ENCODE measurements at places on chromosomes 7 and 10.
A peak's percentile ranks its signal among the peaks of the same experiment; 100 is the strongest.

DNA sequence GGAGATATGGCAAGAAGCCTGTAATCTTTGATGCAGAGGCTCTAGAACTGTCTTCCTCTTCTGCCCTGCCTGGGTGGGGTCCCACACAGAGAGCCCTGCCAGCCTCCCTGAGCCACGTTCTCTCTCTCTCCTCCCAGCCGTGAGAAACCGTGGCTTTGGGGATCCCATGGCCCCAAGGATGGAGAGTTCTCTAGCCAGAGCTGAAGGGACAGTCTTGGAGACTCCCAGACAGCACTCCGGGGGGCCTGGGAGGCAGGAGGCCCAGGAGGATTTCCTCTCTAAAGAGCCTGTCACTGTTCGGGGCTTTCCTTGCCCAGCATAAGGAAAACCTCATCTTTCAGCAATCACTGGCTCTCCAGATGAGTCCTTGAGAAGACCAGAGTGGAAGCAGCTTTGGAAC is 227.1 kb downstream of the ARHGAP12 start:
- no peak for DNase-seq

DNA sequence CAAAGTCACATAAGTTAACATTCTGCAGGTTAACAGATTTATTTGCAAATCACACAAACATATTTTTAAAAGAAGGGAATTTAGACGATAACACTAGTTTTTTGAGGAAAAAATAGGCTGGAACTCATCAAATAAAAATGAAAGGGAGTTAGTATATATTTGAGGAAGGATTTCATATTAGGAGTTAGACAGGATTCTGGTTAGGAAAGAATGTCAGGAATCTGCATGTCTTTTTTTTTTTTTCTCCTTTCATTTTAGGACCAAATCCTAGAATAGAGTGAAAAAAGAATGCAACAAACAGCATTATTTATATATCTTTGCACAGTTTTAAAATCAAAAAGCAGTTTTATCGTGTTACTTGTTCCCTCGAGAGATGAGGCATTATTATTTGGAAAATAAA is 8.9 kb upstream of the TRDMT1 start:
- no peak for DNase-seq

DNA sequence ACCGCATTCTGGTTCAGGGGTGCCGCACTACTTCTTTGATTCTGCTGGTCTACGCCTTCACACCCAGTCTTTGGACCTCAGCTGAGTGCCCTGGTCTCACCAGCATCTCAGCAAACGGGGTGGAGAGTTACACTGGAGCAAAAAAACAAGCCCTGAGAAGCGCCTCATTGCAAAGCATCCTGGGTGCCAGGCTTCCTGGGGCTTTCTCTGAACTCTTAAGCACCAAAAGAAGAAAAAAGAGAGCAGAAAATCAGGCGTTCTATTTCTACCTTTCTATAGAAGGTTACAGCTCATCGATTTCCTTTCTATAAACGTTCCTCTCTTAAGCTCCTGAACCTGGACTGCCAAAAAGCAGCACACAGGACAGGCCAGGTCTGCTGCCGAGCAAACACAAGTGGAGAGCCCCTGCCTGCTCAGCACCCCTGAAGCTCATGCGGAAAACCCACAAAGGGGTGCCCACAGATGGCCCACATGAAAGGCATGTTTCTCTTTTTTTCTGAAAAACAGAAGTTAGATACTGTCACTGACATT is 217.9 kb downstream of the SFMBT2 start:
- DNase-seq: peak; percentile 51

DNA sequence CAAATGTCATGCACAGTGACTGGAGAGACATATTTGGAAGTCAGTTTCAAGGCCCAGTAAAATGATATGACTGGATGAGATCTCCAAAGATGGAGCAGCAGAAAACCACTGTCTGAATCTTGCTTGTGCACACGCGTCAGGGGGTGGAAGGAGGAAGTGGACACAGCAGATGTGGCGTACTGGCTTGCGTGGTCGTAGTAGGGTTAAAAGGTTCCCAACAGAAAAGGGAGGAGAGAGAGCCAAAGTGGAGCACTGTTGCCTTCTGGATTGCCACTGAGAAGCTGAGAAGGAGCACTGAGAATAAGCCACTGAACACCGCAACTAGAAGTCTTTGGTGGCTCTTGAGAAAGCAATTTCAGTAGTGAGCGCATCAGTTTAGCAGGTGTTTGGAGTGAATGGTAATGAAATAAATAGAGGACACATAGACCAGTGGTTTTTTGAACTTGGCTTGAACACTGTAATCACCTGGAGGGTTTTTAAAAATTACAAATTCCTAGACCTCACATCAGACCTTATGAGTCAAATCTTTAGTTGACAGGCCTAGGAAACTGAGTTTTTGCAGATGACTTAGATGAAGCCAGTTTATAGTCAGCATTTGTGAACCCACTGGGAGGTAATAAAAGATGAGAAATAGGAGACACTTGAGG is 227.3 kb downstream of the PTEN start:
- DNase-seq: no peak

GRCh38 chr7:17474724-17475344 is 176.4 kb downstream of the AHR start:
- no peak for DNase-seq

DNA sequence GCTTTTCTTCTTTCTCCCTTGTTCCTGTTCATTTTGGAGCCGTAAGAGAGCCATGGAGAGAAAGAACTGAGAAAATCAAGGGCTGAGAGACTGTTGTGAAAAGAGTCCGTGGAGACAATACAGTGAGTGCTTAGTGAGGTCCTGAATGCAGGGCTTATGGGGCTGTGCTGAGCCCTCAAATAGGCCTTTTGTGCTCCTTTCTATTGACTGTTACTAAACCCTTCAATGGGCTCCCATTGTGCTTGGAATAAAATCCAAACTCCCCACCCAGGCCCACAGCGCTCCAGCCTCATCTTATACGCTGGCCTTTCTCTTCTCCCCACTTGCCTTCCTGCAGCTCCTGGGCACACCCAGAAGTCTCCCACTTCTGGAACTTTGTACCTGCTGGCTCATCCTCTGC is 243.1 kb upstream of the HABP2 start:
- DNase-seq: no peak
